ENCODE measurements at places on chromosomes 6 and 20. TPM values are rescaled to one million over a fixed set of nuclear protein-coding genes. Genes with fewer than 3 reads are reported as not detected.

DNA sequence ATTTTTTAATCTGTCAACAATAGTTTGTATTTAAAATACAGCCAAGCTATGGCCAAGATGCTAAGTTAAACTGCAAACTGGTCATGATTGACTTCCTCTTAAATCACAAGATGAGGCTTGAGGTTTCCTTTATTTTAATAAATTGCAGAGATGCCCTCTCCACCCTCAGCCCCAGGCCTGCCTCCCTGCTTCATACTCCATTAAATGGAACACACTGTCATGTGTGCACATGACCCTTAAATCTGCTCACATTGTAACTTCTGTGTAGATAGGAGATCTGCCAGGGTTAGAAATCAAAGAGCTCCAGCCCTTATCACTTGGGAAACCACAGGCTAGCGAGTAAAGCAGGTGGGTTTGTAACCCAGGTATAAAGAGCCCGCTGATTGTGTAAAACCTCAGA is 20.8 kb downstream of the DUSP22 start:
- no peak overlapping the region for H3K4me3 ChIP-seq
- no peaks in the 10 kb centered on the region for H3K36me3 ChIP-seq
- H3K4me1 ChIP-seq = no peaks in the 10 kb centered on the region
- H3K27me3 ChIP-seq = no peaks in the 10 kb centered on the region

DNA sequence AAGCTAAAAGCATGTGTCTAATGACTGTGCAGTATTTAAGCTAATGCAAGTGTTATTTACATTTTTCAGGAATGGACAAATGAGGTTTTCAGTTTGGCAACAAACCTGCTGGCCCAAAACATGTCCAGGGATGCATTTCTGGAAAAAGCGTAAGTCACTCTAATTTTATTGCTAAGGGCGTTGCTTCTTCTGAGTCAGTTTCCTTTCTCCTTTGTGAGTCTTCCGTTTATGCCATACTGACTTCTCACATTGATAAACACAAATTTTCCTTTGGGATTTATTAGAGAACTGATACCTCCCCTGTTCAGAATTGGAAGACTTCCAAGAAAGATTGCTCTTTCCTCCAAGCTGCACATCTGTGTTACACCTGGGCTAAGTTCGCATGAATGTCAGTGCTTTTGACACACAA is 422.9 kb upstream of the PLCB4 start:
- no peaks in the 10 kb centered on the region for H3K4me1 ChIP-seq
- H3K27ac ChIP-seq = no peak overlapping the region
- no peak for DNase-seq
- no peaks in the 10 kb centered on the region for H3K36me3 ChIP-seq
- H3K27me3 ChIP-seq = no peaks in the 10 kb centered on the region

GRCh38 chr6:15441215-15441868 is 195.5 kb downstream of the JARID2 start:
- no peaks in the 10 kb centered on the region for H3K36me3 ChIP-seq
- H3K4me3 ChIP-seq = no peak overlapping the region
- H3K4me1 ChIP-seq = peaks cover 6% of the 10 kb centered on the region

- no peaks in the 10 kb centered on the region for H3K27me3 ChIP-seq
- no peaks in the 10 kb centered on the region for H3K4me1 ChIP-seq
- DNase-seq = no peak
- H3K4me3 ChIP-seq = no peak overlapping the region
- H3K36me3 ChIP-seq = no peaks in the 10 kb centered on the region
- H3K27ac ChIP-seq = no peak overlapping the region
These were observed 57.9 kb downstream of the FHL5 start for GRCh38 chr6:96620851-96621250.

DNA sequence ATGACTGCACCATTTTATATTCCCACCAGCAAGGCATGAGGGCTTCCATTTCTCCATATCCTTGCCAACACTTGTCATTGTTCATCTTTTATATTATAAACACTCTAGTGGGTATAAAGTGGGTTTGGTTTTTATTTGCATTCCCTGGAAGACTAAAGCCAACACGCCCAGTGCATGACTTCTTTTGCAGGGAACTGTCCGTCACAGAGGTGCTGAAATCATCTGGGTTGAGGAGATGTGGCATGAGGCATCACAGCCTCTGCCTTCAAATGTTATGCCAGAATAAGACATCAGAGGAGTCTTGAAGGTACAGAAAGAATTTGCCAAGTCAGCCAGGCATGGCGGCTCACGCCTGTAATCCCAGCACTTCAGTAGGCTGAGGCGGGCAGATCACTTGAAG is 29.9 kb upstream of the FAM210B start:
- no peaks in the 10 kb centered on the region for H3K27me3 ChIP-seq
- no peak for DNase-seq
- no peak overlapping the region for H3K4me3 ChIP-seq
- no peaks in the 10 kb centered on the region for H3K4me1 ChIP-seq
- H3K36me3 ChIP-seq = no peaks in the 10 kb centered on the region

DNA sequence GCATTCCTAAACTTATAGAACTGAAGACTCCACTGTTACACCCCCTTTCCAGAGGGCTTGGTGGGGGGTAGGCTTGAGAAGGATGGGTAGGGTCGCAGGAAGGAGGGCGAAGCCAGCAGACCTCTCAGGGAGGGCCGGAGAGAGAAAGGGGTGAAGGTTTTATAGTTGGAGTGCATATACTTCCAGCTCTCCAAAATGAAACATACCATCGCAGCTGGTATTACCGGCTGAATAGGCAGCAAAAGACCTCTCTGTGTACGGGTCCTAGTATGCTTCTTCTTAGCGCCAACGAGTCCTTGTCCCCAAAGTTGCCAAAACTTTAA is 1.0 kb upstream of the VGLL2 start:
- no peak for DNase-seq
- no peak overlapping the region for H3K27ac ChIP-seq
- H3K36me3 ChIP-seq = no peaks in the 10 kb centered on the region
- H3K27me3 ChIP-seq = peaks cover 5% of the 10 kb centered on the region

- H3K27me3 ChIP-seq = no peaks in the 10 kb centered on the region
- H3K4me3 ChIP-seq = no peak overlapping the region
These were observed 31.0 kb downstream of the KCNQ2 start for GRCh38 chr20:63441136-63442099.

DNA sequence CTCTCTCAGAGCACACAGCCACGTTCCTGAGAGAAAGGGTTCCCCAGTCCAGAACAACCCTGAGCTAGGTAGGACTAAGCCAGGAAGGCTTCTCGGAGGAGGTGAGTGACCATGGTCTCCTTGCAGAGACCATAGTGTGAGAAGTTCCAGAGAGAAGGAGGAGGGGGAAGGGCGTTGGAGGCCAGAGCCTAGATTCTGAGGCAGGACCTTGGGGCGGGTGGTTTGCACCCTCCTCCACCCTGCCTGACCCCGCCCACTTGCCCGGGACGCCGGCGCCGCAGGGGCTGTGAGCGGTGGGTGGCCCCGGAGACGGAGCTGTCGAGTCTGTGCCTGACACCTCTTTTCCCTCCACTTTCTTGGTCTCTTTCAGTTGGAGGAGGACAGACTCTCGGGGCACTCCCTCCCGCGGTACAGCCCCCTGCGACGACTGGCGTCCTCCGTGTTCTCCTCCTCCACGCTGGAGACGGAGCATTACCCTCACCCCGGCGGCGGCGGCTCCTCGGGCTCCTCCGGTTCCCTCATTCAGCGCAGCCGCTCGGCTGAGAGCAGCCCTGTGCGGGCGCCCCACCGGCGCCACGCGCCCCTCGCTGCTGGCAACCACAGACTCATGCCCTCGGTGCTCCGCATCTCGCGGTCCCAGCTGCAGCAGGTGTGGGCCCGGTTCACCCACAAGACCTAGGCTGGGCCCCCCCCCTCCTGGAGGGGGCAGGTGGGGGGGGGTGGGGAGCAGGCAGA is 26.2 kb downstream of the TTBK1 start:
- no peaks in the 10 kb centered on the region for H3K27me3 ChIP-seq
- no peaks in the 10 kb centered on the region for H3K36me3 ChIP-seq
- no peak overlapping the region for H3K27ac ChIP-seq
- no peak for DNase-seq

DNA sequence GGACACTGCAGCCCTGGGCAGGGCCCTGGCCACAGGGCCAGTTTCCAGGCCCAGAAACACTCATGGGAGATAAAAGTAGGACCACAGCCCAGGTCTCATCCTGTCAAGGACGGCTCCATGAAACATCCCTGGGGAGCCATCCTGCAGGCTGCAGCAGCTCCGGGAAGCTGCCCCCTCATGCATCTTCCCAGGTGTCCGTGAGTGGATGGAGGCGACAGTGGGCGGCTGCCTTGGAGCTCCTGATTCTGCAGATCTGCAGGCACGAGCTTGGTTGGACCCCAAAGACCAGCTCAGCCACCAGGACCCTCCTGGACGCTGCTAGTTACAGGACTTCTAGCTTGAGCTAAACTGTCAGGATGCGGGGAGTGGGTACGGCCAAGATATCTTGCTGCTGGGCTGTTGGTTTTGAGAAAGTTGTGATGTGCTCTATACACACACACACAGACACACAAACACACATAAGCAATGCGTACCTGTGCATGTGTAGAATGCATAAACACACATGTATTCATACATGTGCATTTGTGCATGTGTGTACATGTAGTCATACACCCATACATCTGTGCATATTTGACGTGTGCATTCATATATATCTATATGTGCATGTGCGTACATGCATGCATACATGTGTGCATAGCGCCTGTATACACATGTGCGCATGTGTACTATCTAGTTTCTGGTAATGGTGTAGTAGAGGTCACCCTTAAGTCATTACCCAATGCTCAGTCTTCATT is 297.8 kb downstream of the TAF4 start:
- no peak overlapping the region for H3K4me3 ChIP-seq
- H3K36me3 ChIP-seq = no peaks in the 10 kb centered on the region
- no peak overlapping the region for H3K27ac ChIP-seq
- H3K27me3 ChIP-seq = peaks cover 2% of the 10 kb centered on the region

The SLC35D3 gene
- total RNA-seq = 2.3 TPM

The CLVS2 gene
- total RNA-seq = not detected

The KCNK5 gene
- 19.8 TPM for total RNA-seq

The ZFP64 gene
- total RNA-seq = 25.4 TPM

The GATA5 gene
- total RNA-seq = 0.12 TPM

The SRMS gene
- total RNA-seq = not detected

The GGT7 gene
- total RNA-seq = 42.0 TPM

All from Caco-2 (cell line).